ENCODE measurements at places on chromosomes 1 and 21.

- DNase-seq, result no peak
Measured at GRCh38 chr21:22890656-22891055, 1892.4 kb downstream of the NCAM2 start.

DNA sequence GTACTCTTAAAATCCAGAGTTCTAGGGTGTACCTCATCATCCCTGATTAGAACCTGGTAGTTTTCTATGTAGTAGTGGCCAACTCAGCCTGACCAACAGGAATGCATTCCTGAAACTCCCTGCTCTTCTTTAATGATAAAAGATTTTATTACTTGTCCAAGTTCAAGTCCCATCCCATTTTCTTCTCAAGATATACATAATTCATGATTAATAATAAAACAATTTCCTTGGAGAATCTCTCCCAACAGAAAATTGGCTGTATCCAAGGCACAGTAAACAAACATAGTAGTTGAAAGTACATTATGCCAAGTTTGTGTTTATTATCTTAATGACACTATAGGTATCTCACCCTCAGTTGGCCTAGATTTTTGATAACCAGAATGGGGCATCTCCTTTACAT, 714.1 kb upstream of the ADAMTS5 start:
- DNase-seq, result no peak

DNA sequence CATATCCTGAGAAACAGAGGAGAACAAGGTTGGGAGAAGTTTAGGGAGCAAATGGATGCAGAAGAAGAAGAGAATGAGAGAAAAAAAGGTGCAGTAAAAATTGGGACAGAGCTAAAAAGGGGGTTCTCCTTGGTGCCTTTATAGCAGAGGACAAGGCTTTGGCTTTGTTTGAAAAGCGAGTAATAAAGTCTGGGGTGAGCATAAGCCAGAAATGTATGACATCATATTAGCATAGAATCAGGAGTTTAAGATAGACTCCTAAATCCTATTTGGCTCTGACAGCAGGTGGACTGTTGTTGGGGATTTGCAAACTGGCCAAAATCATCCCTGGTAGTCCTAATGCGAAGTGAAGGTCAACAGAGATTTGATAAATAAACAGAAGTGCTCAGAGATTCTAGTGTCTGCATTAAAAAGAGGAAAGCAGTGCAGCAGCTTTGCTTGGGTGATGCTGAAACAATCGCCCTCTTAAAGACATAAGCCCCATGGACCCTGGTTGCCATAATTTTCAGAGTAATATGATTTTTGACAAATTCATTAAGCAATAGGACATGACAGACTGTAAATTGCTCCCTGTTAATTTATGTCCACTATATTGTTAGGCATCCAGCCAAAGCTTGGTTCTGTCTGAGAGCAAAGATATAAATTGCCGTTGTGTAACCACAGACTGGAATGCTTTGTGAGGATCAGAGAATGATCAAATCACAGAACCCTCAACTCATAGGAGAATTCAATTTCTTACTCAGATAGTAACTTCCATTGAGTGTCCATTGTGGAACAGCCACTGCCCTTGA, 385.0 kb upstream of the NFIA start:
- DNase-seq, result no peak

DNA sequence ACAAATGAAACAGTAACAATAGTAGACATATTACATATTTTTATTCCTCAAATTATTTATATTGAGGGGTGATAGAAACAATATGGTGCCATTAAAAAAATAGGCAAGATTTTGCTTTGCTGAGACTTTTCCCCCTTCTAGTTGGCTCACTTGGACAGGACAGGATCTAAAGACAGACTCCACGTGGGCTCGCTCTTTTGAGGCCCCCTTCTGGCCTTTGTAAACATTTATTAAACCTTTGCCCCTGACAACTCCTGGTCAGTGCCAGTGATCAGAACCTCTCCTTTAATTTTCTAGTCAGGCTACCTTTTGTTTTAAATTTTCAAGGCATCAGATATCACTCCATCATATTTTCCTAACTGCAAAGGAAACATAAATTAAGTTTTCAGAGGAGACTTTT, 49.7 kb upstream of the IFI44L start:
- no peak for DNase-seq

- no peak for DNase-seq
Measured at GRCh38 chr1:51280321-51280978, 44.4 kb downstream of the RNF11 start.

DNA sequence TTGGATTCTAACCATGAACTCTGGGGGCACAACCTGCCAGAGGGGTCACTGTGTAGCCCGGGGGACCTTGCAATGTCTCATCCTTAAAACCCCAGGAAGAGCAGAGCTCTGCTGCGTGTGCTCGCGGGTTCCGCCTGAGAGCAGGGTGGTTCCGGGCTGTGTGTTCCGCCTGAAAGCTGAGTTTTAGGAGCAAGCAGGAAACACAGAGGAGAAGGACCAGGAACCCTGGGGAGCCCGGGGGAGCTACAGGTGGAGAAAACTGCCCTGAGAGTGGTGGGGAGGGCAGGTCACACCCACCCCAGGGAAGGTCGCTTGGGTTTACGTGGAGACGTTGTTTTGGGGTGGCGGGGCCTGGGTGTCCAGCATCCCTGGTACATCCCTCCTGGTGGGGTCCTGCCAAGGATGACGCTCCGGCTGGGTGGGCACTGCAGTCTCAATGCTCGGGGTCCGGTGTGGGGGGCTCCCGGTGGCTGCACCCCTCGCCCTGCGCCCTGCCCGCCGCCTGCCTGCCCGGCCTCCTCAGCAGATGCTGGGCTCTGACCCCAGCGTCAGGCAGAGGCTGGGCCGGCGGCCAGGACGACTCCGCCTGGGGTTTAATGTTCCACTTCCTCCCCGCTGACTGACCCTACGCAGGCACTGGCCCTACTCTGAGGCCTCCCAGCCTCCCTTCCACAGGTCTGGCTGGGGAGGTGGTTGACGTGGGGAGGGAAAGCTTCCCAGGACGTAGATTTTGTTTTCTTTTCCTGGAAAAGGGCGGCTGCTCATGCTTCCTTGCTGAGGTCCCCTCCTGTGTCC, 17.3 kb upstream of the C1orf159 start:
- DNase-seq, result no peak

DNA sequence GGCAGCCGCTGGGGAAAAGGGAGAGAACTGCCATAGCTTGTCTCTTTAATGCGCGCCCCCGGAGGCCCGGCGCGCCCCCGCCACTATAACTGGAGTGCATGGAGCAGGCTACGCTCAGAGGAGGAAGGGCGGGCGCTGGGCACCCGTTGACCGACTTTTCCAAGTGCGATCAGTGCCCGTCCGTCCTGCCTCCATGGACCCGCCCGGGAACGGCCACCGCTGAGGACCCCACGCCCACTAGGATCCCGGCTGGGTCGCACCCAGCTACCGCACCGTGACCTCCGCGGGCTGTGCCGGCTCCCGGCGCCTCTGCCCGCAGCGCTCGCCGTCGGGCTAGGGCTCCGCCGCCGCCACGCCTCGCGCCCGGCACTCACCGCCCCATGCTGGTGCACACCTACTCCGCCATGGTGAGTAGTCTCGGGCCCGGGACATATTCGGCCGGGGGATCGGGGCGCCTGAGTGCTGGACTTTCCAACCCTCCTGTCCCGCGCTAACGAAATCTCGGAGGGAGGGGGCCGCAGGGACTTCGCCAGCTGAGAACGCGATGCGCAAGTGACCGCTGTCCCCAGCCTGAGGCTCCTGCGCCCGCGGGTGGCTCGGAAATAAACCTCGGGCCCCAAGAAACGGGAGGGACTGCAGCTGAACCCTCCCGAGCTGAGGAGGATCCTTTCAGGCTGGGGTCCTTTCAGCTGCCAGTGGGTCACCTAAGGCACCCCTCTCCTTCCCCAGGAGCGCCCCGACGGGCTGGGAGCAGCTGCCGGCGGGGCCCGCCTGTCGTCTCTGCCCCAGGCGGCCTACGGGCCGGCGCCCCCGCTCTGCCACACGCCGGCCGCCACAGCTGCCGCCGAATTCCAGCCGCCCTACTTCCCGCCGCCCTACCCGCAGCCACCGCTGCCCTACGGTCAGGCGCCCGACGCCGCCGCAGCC, at the start of gene TFAP2E:
TSS of gene TFAP2E (plus strand) at position 117 of the 927 bp plus-strand sequence. CDS start at position 381, 264 bp downstream.
- no peak for DNase-seq

DNA sequence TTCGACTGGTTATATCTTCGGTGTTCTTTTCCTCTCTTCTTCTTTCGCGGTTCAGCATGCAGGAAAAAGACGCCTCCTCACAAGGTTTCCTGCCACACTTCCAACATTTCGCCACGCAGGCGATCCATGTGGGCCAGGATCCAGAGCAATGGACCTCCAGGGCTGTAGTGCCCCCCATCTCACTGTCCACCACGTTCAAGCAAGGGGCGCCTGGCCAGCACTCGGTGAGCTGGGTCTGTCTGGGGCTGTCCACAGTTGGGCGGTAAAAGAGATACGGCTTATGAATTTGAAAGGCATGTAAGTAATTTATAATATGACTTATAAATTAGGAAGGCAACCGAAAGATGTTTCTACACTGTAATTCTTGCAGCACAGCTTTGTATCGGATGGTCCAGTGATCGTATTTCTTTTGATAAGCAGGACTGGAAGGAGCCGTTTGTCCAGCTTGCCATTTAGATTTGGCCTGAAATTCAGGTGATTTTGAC, 334 bp downstream of the CTH start:
- DNase-seq, result no peak

GRCh38 chr1:40107290-40107959, 10.4 kb upstream of the PPT1 start:
- DNase-seq, result no peak

GRCh38 chr1:15207031-15207828, 39.8 kb upstream of the FHAD1 start:
- no peak for DNase-seq

DNA sequence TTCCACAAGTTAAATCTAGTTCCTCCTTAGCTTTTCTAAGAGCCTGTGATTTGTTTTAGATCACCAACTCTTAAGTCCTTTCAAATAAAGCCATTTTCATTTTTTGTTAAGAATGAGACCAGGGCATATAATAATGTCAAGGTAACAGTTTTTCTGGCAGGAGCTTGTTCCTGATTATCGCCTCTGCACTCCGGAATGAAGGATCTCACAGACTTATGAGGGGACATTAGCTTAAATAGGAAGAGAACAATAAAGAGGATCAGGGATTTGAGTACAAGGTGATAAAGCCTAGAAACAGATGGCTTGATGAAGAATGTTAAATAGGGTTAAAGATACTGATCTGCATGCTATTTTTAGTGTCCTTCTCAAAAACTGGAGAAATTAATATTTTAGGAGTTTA, 13.6 kb upstream of the OTUD7B start:
- no peak for DNase-seq

GRCh38 chr1:244065063-244065793, 14.1 kb downstream of the ZBTB18 start:
- no peak for DNase-seq

- DNase-seq, result no peak
Measured at GRCh38 chr1:78143673-78144072, 97.9 kb downstream of the GIPC2 start.

GRCh38 chr1:151001602-151002001, 5.1 kb downstream of the MINDY1 start:
- DNase-seq, result no peak

Data from vagina (tissue), 2 donors.